ENCODE measurements at places on chromosomes 2 and 18.

GRCh38 chr2:208466151-208466919 lies 59.7 kb downstream of the PTH2R start:
- peak; percentile 79 for DNase-seq

- no peak for DNase-seq
Observed at GRCh38 chr2:184735611-184736010, 137.3 kb downstream of the ZNF804A start.

DNA sequence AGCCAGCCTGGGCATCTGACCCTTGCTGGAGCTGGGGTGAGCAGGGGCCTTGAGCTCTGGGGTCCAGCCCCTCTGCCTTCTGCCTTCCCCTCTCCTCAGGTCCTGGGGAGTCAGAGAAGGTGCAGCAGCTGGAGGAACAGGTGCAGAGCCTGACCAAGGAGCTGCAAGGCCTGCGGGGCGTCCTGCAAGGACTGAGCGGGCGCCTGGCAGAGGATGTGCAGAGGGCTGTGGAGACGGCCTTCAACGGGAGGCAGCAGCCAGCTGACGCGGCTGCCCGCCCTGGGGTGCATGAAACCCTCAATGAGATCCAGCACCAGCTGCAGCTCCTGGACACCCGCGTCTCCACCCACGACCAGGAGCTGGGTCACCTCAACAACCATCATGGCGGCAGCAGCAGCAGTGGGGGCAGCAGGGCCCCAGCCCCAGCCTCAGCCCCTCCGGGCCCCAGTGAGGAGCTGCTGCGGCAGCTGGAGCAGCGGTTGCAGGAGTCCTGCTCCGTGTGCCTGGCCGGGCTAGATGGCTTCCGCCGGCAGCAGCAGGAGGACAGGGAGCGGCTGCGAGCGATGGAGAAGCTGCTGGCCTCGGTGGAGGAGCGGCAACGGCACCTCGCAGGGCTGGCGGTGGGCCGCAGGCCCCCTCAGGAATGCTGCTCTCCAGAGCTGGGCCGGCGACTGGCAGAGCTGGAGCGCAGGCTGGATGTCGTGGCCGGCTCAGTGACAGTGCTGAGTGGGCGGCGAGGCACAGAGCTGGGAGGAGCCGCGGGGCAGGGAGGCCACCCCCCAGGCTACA lies 3.8 kb downstream of the EMILIN1 start:
- DNase-seq, result no peak

DNA sequence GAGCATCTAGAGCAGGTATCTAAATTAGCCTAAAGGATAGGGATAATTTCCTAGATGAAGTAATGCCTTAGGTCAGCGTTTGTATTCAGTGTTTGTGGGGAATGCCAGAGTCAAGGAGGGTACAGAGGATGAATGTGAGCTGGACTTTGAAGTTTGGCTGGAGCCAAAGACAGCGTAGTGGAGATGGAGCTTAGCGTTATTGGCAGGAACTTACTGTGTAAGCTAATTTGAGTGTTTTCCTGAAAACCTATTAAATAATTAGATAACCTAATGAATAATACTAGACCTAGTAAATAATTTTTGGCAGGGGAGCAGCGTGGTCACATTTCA lies 4.2 kb downstream of the RNF138 start:
- DNase-seq, result no peak

DNA sequence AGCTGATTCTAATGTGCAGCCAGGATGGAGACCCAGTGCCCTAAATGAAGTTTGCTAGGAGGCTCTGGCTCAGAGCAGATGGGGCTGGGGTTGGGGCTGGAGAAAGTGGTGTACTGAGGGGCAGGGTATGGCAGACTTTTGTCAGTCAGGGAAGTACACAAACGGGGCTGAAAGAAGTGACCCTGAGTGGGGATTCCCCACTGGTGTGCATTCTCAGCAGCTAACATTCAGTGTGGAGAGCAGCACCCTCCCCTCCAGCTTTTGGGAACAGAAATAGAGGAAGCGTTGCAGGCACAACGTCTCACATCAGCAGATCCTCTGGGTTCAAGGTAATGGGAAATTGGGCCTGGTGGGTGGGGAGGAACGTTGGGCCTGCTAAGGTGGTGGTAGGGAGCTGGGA lies 89.1 kb upstream of the GCFC2 start:
- no peak for DNase-seq

- peak; percentile 93 for DNase-seq
Observed at GRCh38 chr2:225274751-225275150, 124.8 kb upstream of the NYAP2 start.

GRCh38 chr18:63981719-63982118 lies 11.8 kb downstream of the SERPINB8 start:
- DNase-seq, result no peak

DNA sequence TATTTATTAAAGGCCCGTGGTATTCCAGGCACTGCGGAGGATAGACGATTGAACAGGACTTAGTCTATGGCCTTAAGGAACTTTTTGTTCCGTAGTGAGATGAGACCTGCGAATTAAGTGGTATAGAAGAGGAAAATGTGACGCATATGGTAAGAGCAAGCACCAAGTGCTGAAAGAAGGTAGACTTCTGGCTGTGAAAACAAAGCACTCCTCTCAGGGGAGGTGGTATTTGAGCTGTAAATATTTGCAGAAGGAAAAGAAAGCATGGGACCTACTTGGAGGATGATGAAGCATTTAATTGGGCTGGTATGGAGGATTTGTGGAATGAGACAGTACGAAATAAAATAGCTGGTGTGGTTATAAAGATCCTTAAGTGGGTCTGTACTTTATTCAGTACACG lies 62.5 kb downstream of the GPR39 start:
- DNase-seq, result no peak

DNA sequence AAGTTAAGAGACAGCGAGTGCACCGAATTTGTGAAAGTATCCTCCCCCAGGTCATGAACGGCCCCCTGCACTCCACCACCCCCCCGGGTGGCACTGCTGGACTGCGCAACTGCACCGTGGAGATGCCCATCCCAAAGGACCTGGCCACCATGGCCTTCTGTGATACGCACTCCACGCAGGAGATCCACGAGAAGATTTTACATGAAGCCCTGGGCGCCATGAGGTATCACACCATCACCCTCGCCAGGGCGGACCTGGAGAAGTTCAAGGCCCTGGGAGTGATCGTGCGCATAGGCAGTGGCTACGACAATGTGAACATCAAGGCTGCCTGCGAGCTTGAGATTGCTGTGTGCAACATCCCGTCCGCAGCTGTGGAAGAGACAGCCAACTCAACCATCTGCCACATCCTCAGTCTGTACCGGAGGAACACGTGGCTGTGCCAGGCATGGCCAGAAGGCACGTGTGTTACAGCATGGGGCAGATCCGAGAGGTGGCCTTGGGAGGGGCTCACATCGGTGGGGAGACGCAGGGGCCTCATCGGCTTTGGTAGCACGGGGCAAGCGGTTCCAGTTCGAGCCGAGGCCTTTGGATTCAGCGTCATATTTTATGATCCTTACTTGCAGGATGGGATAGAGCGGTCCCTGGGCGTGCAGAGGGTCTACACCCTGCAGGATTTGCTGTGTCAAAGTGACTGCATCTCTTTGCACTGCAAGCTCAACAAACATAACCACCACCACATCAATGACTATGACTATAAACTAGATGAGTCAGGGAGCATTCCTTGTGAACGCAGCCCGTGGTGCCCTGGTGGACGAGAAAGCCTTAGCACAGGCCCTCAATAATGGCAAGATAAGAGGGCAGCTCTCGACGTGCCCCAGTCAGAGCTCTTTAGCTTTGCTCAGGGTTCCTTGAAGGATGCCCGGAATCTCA lies 290.8 kb upstream of the MC4R start:
- DNase-seq, result no peak

- no peak for DNase-seq
Observed at GRCh38 chr2:187900021-187900420, 345.8 kb upstream of the TFPI start.

GRCh38 chr2:175892046-175892445 lies 110.0 kb downstream of the LNPK start:
- no peak for DNase-seq

GRCh38 chr2:200814276-200814815 lies 2.6 kb downstream of the BZW1 start:
- no peak for DNase-seq

DNA sequence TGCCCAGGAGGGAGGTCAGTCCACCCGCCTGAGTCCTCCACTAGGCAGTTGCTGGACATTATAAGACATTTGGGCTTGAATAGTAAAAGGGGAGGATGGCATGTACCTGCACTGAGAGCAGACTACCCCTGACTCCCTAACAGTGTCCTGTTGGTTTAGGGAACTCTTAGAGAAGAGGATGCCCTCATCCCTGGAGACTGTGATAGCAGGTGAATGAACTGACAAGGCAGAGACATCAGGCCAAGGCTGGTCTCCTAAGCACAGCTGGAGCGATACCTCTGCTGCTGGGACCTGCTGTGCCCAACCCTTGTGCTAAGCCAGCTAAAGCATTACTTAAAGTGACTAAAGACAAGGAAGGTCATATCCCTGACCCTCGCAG lies 34.8 kb downstream of the PROC start:
- DNase-seq, result no peak

- no peak for DNase-seq
Observed at GRCh38 chr2:231348704-231349373, 46.7 kb upstream of the B3GNT7 start.

- no peak for DNase-seq
Observed at GRCh38 chr2:117944816-117945215, 69.1 kb downstream of the CCDC93 start.

All from NCI-H69 (cell line).